ENCODE measurements at places on chromosomes 3 and 15.

DNA sequence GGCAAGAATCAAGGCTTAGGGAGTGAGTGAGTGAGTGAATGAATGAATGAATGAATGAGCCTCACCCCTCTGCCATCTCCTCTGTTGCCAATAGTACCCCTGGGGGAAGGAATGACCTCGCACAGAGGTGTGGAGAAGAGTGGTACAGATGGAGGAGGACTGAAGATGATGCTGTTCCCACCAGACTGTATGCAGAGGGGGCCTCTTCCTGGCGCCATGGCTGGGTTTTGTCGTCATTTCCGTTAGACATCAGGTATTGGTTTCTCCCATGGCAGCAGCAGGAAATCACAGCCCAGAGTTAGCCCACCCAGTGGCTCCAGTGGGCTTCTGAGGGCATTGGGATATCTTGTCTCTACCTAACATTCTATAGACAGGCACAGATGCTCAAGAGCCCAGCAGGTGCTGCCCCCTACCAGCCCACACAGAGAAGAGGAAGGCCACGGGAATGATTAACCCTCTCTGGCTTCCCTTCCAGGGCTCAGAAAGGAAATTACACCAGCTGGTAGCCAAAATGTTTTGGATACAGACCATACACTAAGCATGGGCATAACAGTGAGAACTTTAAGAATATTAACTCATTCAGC is 109.8 kb upstream of the SLC6A11 start:
- no peak for DNase-seq

DNA sequence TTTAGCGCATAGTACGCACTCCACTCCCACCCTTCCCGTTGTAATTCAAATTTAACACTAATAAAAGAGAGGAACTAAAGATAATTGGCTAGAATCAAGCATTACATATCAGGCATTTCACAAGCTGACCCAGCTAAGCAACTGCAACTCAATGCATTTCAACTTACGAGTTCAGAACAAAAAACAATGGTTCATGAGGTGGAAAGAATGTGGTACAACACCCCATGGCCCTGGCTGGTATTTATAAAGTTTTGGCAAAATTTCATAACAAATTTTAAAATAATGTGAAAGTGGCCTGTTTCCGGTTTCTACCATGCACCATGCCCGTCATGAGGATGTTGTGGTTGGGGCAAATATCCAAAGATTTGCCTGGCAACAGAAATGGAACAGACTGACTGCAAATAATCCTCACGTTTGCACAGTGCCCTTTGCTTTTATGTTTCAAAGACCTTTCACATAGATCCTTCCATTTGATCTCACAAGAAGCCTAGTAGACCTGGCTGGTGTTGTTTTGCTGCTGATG is 455.3 kb upstream of the NR2F2 start:
- no peak for DNase-seq

DNA sequence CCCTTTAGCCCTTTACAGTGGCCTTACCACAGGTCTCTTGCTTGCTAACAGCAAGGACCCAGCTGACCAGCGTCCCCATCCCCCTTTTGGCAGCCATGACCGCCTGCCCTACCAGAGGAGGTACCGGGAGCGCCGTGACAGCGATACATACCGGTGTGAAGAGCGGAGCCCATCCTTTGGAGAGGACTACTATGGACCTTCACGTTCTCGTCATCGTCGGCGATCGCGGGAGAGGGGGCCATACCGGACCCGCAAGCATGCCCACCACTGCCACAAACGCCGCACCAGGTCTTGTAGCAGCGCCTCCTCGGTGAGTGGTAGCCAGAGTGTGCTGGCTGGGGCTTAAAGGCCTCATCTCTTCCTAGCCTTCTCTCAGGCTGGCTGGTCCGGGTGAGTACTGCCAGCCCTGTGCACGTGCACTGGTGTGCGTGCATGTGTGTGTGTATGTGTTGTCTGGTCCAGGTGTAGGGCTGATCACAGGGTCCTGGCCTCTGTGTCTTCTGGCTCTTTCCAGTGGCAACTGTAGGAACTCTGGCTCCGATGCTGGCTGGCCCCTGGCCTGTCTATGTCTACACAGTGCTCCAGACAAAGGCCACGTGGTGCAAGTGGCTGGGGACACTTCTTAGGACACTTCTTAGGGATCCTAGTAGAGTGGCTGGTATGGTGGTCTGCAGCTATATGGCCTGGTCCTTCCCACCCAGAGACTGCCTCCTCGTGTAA is 4.4 kb downstream of the CLK3 start:
- no peak for DNase-seq

DNA sequence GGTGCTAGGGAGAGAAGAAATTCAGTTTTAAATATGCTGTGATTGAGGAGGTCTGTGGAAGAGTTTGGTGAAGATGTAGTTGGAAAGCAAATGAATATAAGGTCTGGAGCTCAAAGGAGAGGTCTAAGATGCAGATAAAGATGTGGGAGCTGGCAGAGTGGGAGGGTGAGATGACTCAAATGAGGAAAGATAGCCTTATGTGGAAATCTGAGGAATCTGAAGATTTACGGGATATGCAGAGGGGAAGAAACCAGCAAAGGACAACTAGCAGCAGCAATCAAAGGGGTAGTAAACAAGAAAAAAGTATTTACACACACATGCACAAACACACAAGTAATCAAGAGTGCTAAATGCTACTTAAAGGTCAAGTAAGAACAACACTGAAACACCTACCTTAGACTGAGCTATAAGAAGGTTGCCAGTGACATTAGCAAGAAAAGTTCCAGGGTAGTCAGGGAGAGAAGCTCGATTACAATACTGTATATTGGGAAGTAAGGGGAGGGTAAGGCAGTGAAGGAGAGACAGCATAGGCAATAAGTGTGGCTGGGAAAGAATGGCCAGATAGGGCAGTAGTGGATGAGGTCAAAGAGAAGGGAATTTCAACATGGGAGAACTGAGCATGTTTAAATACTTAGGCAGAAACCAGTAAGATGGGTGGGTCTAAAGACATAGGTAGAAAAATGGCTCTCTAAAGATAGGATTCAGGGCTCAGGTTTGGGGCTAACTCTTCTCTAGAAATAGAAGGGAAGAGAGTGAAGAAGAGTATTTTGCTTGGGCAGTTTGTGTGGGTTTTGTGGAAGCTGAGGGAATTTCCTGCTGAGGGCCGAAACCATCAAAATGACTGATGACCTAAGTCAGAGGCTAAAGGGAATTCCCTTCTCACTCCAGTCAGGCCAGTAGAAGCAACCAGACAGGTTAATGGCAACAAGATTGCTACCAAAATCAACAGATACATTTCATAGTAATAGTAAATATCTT is 8.9 kb downstream of the CMTM6 start:
- no peak for DNase-seq

DNA sequence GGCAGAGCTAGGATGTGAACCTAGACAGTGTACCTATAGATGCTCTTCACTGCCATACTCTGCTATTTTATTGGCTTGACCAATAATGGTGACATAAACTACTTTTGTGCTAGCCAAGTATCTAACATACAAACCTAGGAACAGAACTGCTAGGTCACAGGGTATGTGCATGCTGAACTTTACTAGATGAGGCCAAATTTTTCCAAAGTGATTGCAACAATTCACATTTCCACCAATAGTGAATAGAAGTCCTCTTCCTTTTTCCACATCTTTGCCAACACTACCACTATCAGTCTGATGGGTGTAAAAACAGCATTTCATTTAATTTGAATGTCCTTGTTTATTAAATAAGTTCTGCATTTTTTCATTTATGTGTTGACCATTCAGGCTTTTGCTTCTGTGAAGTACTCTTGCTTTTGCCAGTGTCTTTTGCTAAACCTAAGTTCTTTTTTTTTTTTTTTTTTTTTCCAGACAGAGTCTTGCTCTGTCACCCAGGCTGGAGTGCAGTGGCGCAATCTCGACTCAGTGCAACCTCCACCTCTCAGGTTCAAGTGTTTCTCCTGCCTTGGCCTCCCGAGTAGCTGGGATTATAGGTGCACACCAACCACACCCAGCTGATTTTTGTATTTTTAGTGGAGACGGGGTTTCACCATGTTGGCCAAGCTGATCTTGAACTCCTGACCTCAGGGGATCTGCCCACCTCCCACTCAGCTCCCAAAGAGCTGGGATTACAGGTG is 54.1 kb downstream of the DCAF1 start:
- DNase-seq: no peak

- no peak for DNase-seq
These were observed 73.7 kb downstream of the FOXB1 start for GRCh38 chr15:60077581-60078359.

DNA sequence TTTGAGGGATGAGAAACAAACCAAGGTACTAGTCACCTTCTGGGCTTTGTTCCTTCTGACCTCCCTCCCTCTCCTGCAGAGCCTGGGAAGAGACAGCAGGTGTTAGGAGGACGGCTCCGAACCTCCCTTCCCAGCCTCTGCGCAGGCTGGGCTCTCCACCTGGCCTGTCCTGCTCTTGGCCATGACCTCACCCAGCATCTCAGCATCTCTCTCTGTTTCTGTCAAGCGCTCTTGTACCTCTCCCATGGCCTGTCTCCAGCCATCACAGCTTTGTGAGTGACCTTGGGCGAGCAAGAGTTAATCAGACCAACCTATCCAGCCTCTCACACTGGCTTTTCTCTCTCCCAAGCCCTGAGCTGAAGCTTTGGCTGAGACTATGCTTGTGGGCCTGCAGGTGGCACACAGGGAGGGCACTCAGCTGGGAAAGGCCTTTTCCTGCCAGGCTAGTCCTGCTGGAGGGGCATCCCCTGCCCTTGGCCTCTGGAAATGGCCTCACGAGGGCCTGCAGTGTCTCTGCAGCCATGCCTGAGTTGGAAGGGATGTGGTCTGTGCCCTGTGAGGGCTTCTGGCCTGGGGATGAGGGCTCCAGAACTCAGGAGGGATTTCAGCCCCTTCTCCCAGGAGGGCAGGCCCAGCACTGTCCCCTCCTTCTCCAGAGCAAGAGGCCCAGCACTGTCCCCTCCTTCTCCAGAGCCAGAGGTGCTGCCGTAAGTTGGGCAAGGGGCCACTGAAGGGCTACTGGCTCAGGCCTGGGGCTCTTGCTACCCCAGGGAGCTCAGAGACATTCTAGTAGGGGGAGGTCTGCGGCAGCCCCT is 2.1 kb downstream of the CHST13 start:
- no peak for DNase-seq
